ENCODE measurements at places on chromosomes 4 and X.

DNA sequence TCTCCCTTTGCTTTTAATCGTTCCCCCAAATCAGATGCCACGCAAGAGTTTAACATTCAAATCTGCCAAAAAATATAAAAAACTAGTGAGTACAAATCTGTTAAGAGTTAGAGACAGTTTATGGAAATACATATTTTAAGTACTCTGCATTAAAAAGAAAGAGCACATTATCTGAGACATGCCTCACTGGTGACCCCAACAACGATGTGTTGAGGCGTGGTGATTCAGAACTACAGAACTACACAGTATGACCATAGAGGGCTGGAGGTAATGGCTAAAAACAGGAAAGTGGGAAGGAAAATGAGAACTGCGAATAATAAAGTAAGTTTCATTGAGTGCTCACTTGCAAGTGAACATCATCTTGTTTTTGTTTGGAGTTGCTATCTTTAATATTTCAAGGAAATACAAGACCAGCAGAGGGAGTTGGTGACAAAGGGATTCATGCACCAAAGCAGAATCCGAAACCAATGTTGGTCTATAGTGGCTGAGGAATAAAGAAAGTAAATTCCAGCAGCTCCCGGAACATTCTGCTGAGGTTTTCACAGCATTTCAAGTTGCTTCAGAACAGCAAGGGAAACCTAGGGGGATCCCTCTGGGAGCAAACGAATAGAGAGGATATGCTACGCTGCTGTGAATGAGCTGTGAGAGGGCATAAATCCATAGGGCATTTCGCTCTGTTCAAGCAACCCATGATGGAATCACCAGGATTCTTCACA lies 92.2 kb downstream of the DCHS2 start:
- DNase-seq: no peak

- DNase-seq: no peak
Observed at GRCh38 chrX:9855561-9856283, 69.5 kb downstream of the SHROOM2 start.

DNA sequence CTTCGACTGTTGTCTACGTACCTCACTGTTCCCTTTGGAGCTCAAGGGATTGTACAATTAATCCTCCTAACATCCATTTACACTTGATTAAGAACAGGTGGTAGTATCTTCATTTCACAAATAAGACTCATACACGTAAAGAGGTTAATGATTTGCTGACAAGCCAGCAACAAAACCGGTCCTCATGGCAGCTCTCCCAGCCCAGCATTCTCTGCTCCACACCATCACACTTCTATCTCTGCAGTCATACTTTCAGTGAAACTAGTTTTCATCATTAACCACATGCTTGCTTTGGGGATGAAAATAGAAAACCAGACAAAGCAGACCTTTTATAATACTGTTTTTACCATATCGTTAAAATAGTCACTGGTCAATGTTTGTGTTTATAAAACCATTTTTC lies 28.7 kb upstream of the CASK start:
- no peak for DNase-seq

DNA sequence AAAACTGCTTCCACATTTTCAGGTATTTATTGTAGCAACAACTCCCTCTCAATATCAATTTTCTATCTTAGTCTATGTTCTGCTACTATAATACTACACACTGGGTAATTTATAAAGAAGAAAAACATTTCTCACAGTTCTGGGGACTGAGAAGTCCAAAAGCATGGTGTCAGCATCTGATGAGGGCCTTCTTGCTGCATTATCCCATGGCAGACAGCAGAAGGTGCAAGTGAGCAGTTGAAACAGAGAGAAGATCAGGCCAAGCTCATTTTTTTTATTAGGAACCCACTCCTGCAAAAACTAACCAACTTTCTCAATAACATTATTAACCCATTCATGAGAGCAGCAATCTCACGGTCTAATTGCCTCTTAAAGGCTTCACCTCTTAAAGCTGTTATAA lies 376.0 kb downstream of the RAB28 start:
- DNase-seq: no peak

DNA sequence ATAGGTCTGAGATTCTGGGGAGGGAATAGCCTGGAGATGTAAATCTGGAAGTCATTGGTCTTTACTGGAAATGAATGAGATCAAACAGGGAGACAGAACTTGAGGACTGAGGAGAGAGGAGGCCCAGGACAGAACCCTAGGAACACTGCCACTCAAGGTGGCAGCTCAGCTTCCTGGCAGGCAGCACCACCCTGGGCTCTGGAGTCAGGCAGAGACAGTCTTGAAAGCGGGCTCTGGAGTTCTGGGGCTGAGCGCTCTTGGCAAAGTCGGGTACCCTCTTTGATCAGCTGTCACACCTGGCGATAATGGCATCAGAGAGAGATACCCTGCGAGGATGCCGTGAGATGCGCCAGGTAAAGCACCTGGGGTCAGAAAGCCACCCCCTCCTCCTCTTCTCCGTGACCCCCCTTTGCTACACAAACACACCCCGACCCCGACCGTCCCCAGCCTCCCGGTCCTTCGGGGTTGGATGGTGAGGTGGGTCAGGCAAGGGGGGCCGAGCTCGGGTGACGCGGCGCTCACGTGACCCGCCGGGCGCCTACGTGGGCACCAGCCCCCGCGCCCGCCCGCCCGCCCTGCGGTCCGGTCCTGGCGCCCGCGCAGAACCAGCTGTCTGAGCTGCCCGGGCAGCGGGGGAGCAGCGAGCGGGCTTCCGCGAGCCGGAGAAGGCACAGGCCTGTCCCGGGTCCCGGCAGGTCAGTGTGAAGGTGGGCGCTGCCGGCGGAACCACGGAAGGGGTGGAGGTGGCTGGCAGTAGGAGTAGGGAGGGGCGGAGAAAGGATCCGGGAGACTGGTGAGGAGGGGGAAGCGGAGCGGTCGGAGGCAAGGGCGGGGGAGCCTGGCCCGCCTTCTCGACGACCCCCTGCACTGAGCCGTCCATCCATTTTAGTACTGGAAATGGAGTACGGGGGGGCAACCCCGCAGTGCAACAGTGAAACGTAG lies at the start of gene TCEAL3:
Gene TCEAL3 (plus strand): TSS at position 600 of the 942 bp plus-strand sequence. CDS start 1,102 bp downstream, outside the sequence.
- DNase-seq: peak; percentile 82

- no peak for DNase-seq
Observed at GRCh38 chrX:13064599-13065143, 20.3 kb upstream of the FAM9C start.

DNA sequence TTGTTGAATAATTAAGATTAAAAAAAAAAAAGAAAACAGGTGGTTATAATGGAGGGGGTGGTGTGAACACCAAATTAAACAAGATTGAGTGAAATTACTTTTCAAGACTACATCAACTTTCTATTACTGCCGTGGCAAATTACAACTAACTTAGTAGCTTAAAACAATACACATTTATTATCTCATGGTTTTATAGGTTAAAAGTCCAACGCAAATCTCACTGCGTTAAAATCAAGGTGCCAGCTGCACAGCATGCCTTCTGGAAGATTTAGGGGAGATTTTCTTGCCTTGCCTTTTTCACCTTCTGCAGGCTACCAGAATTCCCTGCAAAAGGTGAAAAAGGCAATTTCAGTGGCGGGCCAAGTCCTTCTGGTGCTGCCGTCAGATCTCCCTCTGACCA lies 58.5 kb downstream of the ATXN3L start:
- DNase-seq: no peak

DNA sequence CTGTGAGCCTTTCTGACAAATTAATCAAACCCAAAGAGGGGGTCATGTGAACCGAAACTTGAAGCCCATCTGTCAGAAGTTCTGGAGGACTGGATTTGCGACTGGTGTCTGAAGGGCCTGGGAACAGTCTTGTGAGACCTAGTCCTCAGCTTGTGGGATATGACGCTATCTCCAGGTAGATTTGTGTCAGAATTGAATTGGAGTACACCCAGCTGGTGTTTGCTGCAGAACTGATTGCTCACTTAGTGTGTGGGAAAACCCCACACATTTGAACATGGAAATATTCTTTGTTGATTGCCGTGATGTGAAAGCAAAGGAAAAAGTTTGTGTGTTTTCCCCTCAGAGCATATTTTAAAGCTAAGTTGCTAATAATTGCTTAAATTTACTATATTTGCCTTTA lies 30.3 kb upstream of the TMSB15B start:
- no peak for DNase-seq

GRCh38 chr4:150855981-150856510 lies 159.0 kb downstream of the LRBA start:
- DNase-seq: no peak

DNA sequence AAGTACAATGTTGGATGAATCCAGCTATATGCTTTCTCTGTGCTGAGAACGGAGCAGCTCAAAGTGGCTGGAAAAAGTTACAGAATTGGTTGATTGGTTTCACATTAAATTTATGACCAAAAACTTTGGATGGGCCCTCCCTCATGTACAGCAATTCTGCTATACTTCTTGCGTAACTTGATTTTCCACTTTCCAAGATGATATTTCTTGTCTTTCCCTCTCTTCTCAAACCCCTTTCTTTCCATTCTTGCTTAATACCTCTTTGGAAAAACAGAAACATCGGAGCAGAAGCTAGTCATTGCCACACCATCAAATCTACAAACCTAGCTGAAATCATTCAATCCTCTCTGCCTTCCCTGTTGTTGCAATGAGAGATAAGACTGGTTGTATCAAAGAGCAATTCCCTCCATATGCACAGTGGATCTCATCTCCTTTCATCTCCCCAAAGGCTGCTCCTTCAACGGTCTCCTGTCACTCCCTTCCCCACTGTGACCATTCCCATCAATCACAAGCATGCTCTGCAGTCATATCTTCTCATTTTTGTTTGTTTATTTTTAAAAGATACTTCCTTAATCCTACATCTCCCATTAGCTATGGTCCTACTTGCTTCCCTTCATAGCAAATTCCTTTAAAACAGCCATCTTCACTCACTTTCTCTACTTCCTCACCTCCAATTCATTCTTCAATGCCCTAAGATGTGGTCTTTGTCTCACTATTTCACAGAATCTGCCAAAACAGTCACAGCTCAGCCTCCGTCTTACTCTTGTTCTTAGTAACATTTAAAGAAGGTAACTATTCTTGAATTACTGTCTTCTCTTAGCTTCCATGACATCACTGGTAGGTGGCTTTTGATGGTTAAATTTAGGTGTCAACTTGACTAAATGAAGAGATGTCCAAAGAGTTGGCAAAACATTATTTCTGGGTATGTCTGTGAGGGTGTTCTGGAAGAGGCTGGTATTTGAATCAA lies 145.5 kb downstream of the FAM13A start:
- DNase-seq: no peak

- DNase-seq: peak; percentile 49
Observed at GRCh38 chrX:46912603-46913491, 626 bp downstream of the JADE3 start.

DNA sequence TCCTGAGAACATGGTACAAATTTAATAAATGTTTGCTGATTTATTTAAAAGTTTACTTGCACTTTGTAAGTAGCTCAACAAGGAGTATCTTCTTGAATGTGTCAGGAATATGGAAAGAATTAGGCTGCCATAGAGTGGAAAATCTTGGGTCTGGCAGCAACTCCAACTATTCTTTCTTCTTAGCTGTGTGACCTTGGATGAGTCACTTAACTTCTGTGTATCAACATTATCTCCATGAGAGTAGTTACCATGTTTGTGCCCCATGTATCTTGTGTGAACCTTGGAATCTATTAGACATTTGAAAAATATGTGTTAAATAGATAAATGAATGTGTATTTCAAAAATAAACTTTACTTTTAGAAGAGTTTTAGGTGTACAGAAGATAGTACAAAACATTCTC lies 348.8 kb downstream of the GBA3 start:
- DNase-seq: no peak

DNA sequence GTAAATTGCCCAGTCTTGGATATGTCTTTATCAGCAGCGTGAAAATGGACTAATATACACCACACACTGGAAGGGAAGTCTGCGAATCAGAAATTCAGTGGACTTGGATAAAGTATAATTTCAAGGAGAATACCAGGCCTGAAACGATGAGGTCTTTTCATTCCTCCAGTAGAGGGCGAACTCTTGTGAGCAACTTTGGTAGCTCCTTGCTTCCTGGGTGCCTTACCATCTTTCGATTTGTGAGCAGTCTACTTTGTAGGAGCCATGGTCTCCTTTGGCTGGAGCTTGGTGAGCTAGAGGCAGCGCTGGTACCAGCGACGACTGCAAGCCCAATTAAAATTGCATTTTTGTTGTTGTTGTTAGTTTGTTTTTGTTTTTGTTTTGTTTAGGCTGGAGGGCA lies 791.9 kb downstream of the FAT4 start:
- DNase-seq: peak; percentile 30

- no peak for DNase-seq
Observed at GRCh38 chr4:38802561-38803355, 1.8 kb downstream of the TLR1 start.

GRCh38 chrX:77966361-77966760 lies 3.1 kb downstream of the PGAM4 start:
- DNase-seq: no peak

DNA sequence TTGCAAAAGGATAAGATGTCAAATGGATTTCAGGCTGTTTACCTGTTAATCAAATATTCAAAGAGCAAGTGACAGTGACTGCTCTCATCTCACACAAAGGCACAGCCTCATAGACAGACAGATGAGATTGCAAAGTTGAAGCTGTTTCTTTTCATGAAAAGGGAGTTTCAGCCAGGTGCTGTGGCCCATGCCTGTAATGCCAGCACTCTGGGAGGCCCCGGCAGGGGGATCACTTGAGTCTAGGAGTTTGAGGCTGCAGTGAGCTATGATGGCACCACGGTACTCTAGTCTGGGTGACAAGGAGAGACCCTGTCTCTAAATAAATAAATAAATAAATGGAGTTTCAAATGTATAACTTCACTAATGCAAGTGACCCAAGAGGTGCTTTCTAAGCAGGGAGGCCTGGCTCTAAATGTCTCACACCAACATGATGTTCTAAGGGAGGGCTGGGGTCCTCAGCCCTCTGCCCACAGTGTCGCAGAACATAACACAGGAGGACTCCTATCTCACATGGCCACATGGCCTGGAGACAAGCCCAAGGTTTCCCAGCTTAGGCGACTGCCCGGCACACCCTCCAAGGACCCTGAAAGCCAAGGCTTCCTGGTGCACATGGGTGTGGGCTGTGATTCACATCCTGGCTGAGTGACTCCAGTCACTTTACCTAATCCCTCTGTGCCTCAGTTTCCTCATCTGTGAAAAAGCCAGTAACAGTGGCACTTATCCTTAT lies 26.8 kb downstream of the PPP2R2C start:
- DNase-seq: no peak

DNA sequence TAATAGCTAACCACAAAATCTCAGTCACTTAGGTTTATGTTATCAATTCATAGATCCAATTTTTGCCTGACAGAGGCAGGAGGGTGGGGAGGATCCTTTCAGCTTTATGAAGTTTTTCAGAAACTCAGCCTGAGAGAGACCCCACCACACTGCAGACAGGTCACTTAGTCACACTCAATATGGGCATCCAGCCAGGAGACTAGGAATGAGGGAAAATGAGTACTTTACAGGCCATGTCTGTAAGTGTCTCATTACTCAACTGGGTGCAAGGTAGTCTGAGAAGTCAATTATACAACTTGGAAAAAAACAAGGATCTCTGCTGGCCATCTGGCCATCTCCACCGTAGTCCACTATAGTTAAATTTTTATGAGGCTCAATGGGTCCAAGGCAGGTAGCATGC lies 365.9 kb downstream of the INPP4B start:
- DNase-seq: no peak

Data from H9 (cell line).